ENCODE measurements at places on chromosomes 1 and 21. TPM values are rescaled to one million over a fixed set of nuclear protein-coding genes. Genes with fewer than 3 reads are reported as not detected.

- H3K27ac ChIP-seq: no peak overlapping the region
- no peak for DNase-seq
- no peaks in the 10 kb centered on the region for H3K4me1 ChIP-seq
Observed at GRCh38 chr1:247304031-247304430, 27.6 kb downstream of the ZNF496 start.

DNA sequence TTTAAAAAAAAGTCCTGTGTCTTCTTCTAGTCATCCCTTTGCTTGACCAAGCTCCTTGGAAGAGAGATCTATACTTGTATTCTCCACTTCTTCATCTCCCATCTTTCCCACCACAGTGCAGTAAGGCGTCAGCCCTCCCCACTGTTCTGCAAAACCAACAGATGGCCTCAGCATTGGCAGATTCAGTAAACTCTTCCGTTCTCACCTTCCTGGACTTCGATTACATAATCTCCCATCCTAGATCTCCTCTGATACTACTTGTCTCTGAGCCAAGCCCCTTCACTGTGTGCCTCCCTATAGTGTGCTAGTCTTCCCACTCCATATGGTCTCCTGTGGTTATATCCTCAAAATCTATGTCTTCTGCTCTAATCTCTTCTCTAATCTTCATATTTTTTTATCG is 1.6 kb upstream of the COLGALT2 start:
- H3K27me3 ChIP-seq: peaks cover 16% of the 10 kb centered on the region
- H3K4me1 ChIP-seq: peaks cover 7% of the 10 kb centered on the region
- no peak overlapping the region for H3K4me3 ChIP-seq
- no peak overlapping the region for H3K27ac ChIP-seq

- H3K4me3 ChIP-seq: no peak overlapping the region
- H3K36me3 ChIP-seq: no peaks in the 10 kb centered on the region
- no peak overlapping the region for H3K27ac ChIP-seq
Observed at GRCh38 chr1:167312871-167313270, 92.2 kb downstream of the POU2F1 start.

DNA sequence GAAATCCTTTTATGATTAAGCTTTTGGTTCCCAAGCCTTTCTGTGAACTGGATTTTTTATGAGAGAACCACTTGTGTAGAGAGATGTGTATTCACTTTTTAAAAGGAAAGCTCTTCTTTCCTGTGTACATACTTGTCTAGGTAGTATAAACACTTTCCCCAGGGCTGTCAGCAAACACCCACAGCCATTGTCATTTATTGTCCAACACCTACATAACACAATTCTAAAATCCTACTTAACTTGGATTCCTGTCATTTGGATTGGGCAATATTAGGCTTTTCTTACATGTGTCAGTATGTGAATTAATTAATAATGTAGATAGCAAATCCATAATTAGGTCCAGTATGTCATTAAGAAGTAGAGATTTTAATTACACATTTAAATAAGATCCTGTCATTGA is 12.3 kb downstream of the DDX20 start:
- no peak for DNase-seq
- H3K27me3 ChIP-seq: no peaks in the 10 kb centered on the region
- peaks cover 46% of the 10 kb centered on the region for H3K36me3 ChIP-seq
- no peak overlapping the region for H3K4me3 ChIP-seq

- DNase-seq: peak; percentile 51
- no peak overlapping the region for H3K4me3 ChIP-seq
- peaks cover 5% of the 10 kb centered on the region for H3K4me1 ChIP-seq
Observed at GRCh38 chr1:167599957-167600581, 30.0 kb upstream of the RCSD1 start.

GRCh38 chr1:118151312-118151937 is 33.6 kb downstream of the SPAG17 start:
- peak; percentile 63 for DNase-seq
- H3K4me1 ChIP-seq: no peaks in the 10 kb centered on the region
- H3K27ac ChIP-seq: no peak overlapping the region

DNA sequence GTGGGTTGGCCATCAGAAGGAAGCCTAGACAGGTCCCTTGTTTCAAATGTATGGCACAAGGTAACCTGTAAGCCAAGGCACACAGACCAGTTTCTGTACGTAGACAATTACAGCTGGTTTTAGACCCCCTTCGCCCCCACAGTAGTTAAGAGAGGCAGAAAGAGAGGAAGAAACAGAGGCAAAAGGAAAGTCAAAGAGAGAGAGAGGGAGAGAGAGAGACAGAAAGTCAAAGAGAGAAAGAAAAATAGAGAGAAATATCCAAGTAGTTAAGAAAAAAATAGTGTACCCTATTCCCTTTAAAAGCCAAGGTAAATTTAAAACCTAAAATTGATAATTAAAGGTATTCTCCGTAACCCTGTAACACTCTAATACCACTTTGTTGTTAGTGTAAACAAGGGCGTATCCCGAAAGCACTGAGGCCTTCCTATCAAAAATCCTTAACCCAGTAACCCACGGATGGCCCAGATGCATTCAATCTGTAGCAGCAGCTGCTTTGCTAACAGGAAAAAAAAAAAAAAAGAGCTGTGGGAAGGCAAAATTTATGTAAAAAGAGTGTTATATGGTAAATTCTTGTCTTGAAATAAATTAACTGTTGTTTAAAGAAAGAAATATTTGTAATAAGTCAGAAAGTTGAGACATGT is 49.4 kb downstream of the ADCY10 start:
- no peaks in the 10 kb centered on the region for H3K36me3 ChIP-seq
- no peaks in the 10 kb centered on the region for H3K27me3 ChIP-seq
- no peak for DNase-seq
- no peak overlapping the region for H3K27ac ChIP-seq
- no peak overlapping the region for H3K4me3 ChIP-seq

DNA sequence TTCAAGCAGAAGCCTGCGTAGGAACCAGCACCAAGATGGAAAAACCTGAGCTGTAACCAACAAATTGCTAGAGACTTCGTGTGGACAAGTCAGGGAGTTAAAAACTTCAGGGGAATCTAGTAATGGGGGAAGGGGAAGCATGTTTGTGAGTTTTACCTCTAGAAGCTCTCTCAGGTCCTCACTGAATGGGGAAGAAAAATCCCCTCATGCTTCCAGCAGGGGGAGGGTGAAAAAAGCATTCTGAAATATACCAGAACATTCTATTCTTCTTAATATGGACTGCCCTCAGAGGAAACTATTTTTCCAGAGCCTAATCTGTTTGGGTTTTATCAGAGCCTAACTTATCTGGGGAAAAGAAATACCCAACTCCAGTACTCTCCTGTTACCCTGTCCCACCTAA is 28.6 kb downstream of the GNG12 start:
- H3K27ac ChIP-seq: no peak overlapping the region
- H3K4me3 ChIP-seq: no peak overlapping the region
- DNase-seq: no peak
- H3K36me3 ChIP-seq: no peaks in the 10 kb centered on the region

- H3K4me3 ChIP-seq: no peak overlapping the region
- no peaks in the 10 kb centered on the region for H3K36me3 ChIP-seq
- H3K27ac ChIP-seq: no peak overlapping the region
- no peaks in the 10 kb centered on the region for H3K27me3 ChIP-seq
Observed at GRCh38 chr1:188986745-188987417, 1490.8 kb downstream of the BRINP3 start.

DNA sequence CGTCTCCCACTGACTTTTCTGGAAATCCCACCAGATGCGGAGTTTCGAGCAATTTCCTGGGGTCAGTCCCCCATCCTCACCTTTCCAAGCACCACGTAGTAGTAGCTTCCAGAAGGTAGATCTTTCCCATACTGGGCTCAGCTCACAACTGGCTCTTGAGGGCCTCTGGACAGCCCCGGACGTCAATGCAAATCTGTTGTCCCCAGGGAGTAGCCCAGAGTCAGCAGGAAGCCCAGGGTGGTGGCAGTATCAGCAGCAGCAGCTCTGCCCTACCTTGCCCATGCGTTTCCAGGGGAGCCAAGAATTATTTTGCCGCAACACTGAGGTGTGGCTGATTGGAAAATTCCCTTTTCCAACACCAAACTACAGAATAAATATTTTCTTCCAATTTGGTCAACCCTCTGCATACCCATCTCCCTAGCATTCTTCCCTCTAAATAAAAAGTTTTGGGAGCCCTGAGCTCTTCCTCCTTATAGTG is 70.3 kb downstream of the CD46 start:
- DNase-seq: no peak
- H3K4me1 ChIP-seq: peaks cover 12% of the 10 kb centered on the region
- no peaks in the 10 kb centered on the region for H3K36me3 ChIP-seq

DNA sequence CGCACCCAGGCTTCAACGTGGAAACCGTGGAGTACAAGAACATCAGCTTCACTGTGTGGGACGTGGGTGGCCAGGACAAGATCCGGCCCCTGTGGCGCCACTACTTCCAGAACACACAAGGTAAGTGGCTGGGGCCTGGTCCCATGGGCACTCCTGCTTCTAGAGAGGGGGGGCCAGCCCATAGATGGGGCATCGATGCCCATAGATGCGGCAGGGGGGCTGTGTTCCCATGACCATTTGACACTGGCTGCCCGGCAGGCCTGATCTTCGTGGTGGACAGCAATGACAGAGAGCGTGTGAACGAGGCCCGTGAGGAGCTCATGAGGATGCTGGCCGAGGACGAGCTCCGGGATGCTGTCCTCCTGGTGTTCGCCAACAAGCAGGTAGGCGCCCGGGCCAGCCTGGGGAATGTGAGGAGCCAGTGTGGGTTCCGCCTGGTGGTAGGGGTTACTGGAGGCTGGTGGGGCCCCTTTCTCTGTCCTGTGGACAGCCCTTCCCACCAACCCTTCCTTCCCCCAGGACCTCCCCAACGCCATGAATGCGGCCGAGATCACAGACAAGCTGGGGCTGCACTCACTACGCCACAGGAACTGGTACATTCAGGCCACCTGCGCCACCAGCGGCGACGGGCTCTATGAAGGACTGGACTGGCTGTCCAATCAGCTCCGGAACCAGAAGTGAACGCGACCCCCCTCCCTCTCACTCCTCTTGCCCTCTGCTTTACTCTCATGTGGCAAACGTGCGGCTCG is 5.6 kb downstream of the C1orf35 start:
- DNase-seq: no peak
- H3K4me3 ChIP-seq: no peak overlapping the region
- H3K36me3 ChIP-seq: peaks cover 27% of the 10 kb centered on the region
- H3K4me1 ChIP-seq: no peaks in the 10 kb centered on the region

The PCSK9 gene
- total RNA-seq: 1.3 TPM

The SMIM11 gene
- total RNA-seq: 13.9 TPM

The SYTL1 gene
- 14.7 TPM for total RNA-seq

The INSRR gene
- 0.21 TPM for total RNA-seq

The KRTAP19-1 gene
- total RNA-seq: not detected

The STX12 gene
- 17.8 TPM for total RNA-seq

The ATF3 gene
- 14.2 TPM for total RNA-seq

The DCDC2B gene
- total RNA-seq: not detected

The CHRNB2 gene
- 0.46 TPM for total RNA-seq
